Stimulated activated CD8-positive, alpha-beta memory T cell treated with anti-CD3 and anti-CD28 coated beads, Interleukin-7, amount 100 ng/mL, for 4 hours (primary cell): ENCODE measurements at places on chromosomes 1 and 21.

DNA sequence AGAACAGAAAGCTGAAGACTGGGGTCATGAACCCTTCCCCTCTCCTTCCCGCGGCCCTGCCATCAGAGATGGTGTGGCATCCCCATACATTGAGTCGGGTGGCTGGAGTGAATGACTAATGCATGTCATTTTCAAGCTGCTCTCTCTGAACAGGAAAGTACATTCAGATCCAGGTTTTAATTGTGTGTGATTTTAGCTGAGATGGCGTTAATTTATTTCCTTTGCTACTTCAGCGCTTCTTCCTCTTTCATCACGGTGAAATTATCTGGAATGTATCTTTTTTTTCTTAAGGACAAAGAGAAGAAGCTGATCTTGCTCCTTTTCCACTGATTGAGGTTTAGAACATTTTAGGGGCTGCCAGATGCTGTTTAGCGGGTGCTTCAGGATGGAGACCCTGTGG is 8.6 kb upstream of the LRRN2 start:
- no peak for DNase-seq

GRCh38 chr1:204314171-204314892 is 45.4 kb downstream of the PLEKHA6 start:
- DNase-seq = no peak

DNA sequence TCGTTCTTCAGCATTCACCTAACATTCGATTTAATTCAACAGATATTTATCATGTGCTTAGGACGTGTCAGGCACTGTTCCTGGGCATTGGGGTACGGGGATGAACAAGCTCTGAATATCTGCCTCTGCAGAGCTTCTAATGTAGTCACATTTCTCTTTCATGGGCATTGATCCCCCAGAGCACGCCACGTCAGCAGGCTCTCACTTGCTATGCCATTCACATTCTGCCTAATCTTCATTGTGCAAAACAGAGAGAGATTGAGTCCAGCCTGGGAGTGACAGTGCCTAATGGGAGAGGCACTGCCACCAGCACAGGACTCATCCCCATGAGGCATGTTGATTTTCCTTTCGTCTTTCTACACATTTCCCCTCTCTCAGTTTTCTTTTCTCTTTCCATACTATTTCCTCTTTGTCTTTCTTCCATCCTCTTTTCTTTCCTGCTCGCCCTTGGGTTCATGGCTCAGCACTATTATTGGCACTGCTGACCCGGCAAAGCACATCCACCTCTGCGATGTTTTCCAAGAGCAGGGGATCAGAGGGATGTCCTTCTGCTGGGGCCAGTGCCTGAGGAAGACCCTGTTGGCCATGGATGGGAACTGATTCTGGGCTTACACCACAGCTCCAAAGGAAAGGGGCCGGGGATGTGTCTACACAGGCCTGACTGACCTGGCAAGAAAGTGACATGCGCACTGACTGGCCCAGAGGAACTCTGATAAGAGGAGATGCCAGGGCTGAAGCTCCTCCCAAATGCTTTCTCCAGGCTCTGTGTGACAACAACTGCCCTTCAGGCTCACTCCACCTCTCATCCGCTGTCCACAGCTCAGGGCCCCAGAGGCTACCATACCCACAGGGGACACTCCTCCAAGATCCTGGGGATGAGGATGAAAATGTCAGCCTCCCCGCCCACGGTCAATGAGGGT is 195.9 kb downstream of the TOMM20 start:
- DNase-seq = no peak

DNA sequence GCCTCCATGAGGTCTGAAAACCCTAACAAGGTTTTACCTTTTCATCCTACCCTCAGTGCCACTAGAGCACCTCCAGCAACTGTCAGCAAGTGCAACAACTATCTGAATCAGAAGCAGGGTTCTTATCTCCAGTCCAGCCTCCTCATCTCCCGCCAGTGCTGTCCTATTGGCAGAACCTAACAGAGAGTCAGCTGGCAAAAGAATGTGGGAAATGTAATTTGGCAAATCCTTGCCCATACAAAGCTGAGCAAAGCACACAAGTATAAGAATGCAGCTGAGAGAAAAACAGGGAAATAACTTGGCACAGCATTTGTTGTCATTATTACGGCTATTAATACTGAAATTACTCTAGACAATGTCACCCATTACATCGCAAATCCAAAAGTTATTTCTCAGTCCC is 124.2 kb downstream of the ATP6V1G3 start:
- DNase-seq = no peak

GRCh38 chr1:83854456-83854855 is 144.5 kb downstream of the TTLL7 start:
- DNase-seq = no peak

- no peak for DNase-seq
These were observed 7.1 kb upstream of the MATN1 start for GRCh38 chr1:30730346-30731108.

DNA sequence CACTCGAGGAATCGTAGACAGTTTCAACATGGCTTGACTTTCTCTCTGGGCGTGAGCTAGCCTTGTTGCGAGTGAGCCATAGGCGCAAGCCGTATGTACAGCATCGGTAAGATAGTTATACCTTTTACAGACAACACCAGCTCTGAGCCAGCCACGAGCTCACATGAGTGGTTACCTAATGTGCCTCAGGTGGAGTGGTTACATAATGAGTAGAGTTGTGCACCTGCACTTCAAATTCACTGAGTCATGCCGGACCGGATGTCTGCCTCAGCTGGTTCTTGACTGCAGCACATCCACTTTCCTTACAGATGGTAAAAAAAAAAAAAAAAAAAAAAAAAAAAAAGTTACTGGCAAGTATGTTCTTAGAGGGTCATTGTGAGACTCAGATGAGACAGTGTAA is 360.4 kb upstream of the NR5A2 start:
- DNase-seq = no peak

- no peak for DNase-seq
These were observed 96.7 kb upstream of the HP1BP3 start for GRCh38 chr1:20883766-20884165.

DNA sequence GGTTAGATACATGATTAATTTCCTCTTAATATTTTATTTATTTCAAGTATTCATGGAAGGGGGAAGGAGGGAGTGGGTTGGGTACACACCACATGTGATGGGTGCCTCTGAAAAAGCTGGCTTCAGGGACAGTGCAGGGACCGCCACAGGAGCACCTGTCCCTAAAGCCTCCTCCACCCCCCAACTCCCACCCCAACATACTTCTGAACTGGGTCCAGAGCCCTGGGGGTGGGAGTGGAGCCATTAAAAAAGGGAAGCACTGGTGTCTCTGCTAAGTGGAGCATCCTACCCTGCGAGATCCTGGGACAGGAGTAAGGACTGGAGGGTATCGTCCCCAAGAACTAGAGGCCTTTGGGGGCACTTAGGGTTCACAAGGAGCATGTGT is 5.6 kb upstream of the CLEC20A start:
- DNase-seq = no peak

GRCh38 chr1:39789571-39790110 is 976 bp upstream of the BMP8B start:
- no peak for DNase-seq

DNA sequence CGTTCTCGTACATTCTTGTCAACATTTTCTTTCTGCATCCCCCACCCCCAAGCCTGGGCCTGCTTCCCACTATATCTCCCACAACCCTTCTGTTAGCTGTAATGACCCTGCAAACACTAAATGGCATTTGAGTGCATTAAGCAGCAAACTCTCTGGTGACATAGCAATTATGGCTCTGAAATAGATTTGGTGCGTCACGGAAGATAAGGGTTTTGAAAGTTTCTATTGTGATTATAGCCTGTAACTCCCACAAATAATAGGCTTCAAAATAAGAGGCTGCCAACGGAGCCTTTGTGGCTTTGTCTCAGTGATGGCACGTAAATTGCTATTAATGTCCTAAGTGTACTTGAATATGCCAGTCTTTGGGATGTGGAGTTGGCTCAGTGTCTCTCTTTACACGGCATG is 277.6 kb downstream of the PBX1 start:
- DNase-seq = no peak

DNA sequence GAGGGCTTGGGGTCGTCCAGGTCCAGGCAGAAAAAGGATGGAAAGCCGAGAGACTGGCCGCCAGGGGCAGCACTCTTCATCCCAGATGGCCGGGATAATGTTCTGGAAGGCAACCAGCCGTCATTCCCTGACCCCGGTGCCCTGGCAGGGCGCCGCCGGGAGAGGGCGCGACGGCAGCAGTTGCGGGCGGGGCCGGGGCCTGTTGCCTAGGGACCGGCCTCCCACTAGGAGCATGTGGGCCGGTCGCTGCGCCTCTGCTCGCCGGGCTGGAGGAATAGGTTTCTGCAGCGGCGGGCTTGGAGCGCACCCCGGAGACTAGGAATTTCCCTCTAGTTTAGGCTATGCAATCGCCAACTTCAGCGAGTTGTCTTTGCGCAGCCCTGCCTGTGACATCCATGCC is 11.0 kb downstream of the DMRTB1 start:
- no peak for DNase-seq

DNA sequence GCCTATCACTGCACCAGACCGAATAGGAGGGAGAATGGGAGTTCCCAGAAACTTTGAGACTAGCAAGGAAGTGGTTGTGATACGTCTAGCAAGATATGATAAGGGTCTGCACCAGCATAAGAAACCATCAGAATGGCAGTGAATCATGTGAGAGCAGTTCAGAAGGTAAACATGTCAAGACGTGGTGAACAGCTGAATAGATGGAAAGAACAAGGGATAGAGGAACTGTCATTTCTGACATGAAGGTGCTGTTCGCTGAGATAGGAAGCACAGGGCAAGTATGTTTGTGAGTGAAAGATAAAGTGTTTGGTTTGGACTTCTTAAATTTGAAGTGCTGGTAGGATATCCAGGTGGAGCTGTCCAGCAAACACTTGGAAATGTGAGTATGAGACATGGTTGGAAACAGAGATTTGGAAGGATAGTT is 1.1 kb upstream of the AGO1 start:
- no peak for DNase-seq

GRCh38 chr1:12035312-12035711 is 16.0 kb downstream of the MIIP start:
- DNase-seq = no peak

DNA sequence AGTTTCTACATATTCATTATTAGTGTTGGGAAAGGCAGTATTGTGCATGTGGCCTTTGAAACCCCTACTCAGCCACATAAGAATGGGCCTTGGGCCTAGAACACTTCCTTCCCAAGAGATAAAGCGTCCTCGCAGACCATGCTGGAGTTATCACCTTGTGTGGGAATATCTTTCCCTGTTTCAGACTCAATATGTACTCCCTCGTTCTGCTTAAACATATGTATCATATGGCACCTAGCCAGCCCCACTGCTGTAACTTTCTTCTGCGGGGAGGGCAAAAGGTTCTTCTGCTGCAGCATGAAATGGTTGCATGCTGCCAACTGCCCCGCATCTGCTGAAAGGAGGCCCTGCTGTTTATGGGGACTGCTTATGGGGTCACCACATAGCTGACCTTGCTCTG is 92.0 kb downstream of the CRB1 start:
- DNase-seq = no peak

DNA sequence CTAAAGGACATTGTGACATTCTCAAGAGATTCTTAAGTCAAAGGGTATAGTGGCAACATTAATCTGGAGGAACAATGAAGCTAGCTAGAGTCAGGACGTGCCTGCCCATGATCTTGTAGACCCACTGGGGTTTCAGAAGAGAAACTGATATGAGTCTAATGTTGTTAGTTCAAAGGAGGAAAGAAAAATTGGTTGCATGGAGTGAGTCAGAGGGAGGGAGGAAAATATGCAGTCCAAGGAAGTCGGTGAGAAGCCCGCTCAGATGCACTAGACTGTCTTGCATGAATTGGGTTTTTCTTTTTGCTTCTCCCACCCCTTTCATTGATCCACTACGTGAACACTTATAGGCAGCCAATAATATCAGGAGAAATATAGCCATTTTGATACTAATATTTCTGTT is 53.8 kb upstream of the SYT14 start:
- no peak for DNase-seq

DNA sequence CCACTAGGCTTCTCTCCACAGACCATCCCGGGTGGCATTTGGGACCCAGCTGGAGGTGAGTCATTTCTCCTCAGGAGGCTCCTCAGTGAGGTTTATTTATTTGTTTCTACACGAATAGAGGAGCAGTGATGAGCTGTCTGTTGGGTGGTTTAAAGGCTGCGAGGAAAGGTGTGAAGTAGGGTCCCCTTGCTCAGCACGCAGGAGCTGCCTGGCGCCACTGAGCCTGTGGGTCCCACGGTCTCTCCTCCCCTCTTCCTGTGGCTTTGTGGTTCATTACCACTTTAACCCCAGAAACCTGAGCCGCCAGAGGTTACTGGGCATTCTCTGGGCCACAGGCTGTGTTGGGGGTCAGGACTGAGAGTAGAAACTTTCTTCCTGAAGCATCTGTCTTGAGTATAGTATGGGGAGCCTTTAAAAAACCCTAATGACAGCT is 39.9 kb downstream of the IL6R start:
- DNase-seq = no peak

- DNase-seq = no peak
These were observed 22.1 kb downstream of the RGS8 start for GRCh38 chr1:182662121-182662890.

DNA sequence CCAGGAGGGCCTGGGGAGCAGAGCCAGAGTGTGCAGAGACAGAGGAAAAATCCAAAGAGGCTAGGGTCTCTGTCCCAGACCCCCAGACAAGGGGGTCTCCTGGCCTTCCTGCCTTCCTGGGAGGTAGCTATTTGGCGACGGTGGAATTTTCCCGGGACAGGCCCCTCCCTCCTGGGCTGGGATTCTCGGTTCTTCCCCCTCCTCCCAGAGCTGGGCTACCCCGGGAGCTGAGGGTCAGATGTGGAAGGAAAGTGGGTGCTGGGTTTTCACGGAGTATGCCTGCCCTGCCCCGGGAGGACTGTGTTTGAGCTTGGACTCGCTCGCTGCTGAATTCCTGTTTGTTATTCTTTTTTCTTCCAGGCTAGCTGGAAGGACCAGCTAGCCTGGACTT is 759 bp downstream of the AMPD2 start:
- no peak for DNase-seq

- DNase-seq = no peak
These were observed 11.9 kb downstream of the LYPLAL1 start for GRCh38 chr1:219185486-219186117.

DNA sequence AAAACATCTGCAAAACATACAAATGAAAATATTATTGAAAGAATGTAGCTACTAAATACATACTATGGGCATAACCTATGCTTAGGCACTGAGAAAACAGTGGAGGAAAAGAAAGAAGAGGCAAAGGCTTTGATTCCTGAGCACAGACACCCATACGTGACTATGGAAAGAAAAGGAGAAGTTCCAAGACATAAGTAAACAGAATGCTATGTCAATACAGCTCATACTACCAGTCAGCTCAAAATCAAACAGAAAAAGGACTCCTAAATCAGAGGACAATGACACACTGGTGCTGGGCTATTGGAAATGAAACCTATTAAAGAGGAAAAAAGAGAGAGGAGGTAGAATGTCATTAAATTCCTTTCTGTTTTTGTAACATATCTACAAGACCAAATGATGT is 225.4 kb downstream of the SMYD3 start:
- DNase-seq = no peak

- DNase-seq = no peak
These were observed 75.0 kb upstream of the WNT4 start for GRCh38 chr1:22217811-22218460.

DNA sequence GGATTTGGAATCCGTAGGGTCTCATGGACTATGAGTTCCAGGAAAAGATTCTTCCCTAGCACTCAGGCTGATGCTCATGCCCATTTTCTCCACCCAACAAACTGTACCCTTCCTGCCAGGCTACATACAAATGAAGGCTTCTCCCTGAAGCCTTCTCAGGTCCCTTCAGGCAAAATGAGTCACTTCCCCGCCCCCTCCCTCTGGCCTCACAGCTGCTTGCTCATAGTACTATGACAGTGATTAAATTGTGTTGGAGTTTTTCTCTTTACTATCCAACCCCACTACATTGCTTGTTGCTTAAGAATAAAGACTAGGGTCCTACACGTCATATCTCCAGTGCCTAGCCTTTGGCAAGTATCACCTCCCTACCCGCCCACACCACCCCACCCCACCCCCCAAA is 207.6 kb upstream of the NFIA start:
- DNase-seq = no peak
